ENCODE measurements at places on chromosomes 6 and 20. TPM values are rescaled to one million over a fixed set of nuclear protein-coding genes. Genes with fewer than 3 reads are reported as not detected.

Gene NOTCH4
- total RNA-seq, result 22.4 TPM

- no peak for DNase-seq
Measured at GRCh38 chr6:77986380-77987034, 333.7 kb downstream of the MEI4 start.

- no peak for DNase-seq
Measured at GRCh38 chr20:38885357-38885756, 40.9 kb upstream of the FAM83D start.

Gene GRM1
- 2.2 TPM for total RNA-seq

- no peak for DNase-seq
Measured at GRCh38 chr6:157063923-157064322, 259.4 kb downstream of the TMEM242 start.

Measured in Right ventricle myocardium superior (tissue), 1 donor.